MCF 10A (cell line): ENCODE measurements at places on chromosomes 6 and 20. TPM values are rescaled to one million over a fixed set of nuclear protein-coding genes. Genes with fewer than 3 reads are reported as not detected.

- no peak overlapping the region for H3K4me3 ChIP-seq
- no peaks in the 10 kb centered on the region for H3K27me3 ChIP-seq
- H3K36me3 ChIP-seq: no peaks in the 10 kb centered on the region
These were observed 15.4 kb upstream of the SLC22A16 start for GRCh38 chr6:110491644-110492317.

- no peak for DNase-seq
- H3K27me3 ChIP-seq: peaks cover 16% of the 10 kb centered on the region
- no peaks in the 10 kb centered on the region for H3K36me3 ChIP-seq
- H3K4me3 ChIP-seq: no peak overlapping the region
- no peak overlapping the region for H3K27ac ChIP-seq
These were observed 47.5 kb upstream of the POPDC3 start for GRCh38 chr6:105227295-105227767.

DNA sequence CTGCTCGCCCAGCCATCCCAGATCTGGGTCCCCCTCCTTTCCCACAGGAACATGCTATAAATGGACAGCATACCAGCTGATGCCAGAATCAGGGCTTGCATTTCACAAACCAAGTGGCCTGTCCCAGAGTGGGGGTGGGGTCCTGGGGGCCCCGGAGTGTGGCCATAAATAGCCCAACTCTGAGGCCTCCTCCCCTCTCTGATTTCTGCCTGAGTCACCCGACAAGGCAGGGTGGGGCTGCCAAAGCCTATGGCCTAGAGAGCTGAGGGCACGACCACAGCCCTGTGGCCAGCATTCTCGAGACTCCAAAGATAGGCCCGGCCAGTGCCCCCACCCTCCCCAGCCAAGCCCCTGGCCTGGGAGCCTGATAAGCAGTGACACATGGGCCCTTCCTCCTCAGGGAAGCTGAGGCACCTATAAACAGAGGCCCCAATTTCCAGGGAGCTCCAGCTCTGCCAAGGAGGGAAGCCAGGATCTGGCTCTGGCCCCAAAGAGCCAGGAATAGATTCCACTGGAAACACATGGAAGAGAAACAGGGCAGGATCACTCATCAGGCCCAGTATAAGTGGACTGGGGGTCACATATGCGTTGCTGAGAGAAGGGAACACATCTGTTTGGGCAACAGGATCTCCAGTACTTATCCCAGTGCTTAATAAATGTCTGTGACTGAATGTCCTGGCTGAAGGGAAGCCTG, 20.3 kb downstream of the SNTA1 start:
- H3K4me1 ChIP-seq: peaks cover 12% of the 10 kb centered on the region
- DNase-seq: peak; percentile 26
- H3K36me3 ChIP-seq: no peaks in the 10 kb centered on the region
- no peaks in the 10 kb centered on the region for H3K27me3 ChIP-seq
- peak overlapping the region; percentile 58 for H3K27ac ChIP-seq
- no peak overlapping the region for H3K4me3 ChIP-seq

DNA sequence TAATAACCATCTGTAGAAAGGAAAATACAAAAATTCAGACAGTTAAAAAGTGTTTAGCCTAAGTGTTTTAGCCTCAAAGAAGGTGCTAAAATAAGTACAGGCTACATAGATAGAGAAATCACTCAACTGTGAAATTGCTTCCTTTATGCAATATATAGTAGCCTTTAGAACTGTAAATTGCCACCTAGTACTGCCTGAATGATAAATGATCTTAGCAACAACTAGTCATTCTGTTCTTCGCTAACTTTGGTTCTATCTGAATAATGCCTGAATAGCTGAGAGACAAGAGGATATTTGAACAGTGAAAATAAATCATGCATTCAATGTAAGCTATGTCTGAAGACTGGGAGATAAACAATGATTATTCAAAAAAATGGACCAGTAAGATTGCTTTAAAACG, 603.3 kb upstream of the PTCHD4 start:
- H3K27me3 ChIP-seq: no peaks in the 10 kb centered on the region
- no peak overlapping the region for H3K27ac ChIP-seq
- no peaks in the 10 kb centered on the region for H3K4me1 ChIP-seq
- no peak for DNase-seq
- no peak overlapping the region for H3K4me3 ChIP-seq

DNA sequence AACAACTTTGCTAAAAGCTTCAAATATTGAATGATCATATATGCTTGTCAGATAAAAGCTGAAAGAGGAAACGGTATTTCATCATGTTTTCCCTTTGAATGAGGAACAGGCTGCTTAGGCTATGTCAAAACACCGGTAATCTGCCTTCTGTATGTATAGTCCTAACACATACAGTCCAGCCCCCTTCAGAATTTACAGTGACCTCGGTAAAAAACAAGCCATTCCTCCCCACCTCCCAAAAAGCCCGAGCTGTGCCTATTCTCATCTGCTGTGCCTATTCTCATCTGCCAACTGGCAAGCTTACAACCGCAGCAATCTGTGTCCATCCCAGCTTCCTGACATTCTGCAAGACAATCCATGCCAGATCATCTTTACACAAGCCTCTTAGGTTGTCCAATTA, 26.8 kb upstream of the UBE2J1 start:
- DNase-seq: no peak
- H3K27ac ChIP-seq: no peak overlapping the region
- H3K27me3 ChIP-seq: no peaks in the 10 kb centered on the region
- H3K36me3 ChIP-seq: no peaks in the 10 kb centered on the region
- H3K4me1 ChIP-seq: no peaks in the 10 kb centered on the region
- no peak overlapping the region for H3K4me3 ChIP-seq

- no peaks in the 10 kb centered on the region for H3K27me3 ChIP-seq
- no peak overlapping the region for H3K4me3 ChIP-seq
- H3K36me3 ChIP-seq: no peaks in the 10 kb centered on the region
These were observed 46.3 kb downstream of the HIVEP1 start for GRCh38 chr6:12058172-12058961.

DNA sequence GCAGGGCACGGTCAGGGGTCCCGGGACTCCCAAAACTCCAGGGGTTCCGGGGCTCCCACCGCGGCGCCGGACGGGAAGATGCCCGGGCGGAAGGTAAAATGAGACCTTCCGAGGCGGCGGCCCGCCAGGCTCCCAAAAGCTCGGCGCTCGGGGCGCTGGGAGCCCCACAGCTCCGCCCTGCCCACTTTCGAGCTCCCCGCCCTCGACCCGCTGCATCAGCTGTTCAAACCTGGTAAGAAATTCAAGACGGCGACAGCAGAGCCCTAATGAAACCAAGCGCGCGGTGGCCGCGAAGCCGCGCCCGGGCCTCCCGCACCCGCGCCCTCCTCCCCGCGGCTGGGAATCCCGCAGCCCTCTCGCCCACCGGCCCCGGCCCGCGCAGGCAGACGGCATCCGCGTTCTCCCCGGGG, 369 bp downstream of the SLC4A11 start:
- no peaks in the 10 kb centered on the region for H3K36me3 ChIP-seq
- peak; percentile 33 for DNase-seq
- peaks cover 35% of the 10 kb centered on the region for H3K4me1 ChIP-seq
- H3K27ac ChIP-seq: no peak overlapping the region

TCF19 gene
- 3.6 and 6.5 TPM in 2 replicates for total RNA-seq

OOEP gene
- not detected in 2 replicates for total RNA-seq

SNAP25 gene
- total RNA-seq: not detected in 2 replicates
